ENCODE measurements at places on chromosomes 4 and X.

DNA sequence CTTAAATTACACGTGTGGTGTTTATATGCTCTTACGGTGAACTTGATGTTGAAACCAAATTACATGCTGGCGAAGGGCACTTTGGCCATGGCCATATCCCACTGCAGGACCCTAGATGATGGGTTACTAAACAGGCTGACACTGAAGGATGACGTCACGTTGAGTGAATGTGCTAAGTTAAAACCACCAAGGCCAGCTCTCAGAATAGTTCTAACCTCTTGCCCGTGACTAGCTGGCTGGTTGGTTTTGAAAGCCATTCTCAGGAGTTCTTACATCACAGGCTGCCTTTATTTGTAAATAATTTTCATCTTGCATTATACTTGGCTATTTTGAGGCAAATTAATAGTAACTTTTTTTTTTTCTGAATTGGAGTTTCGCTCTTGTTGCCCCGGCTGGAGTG, 41.3 kb upstream of the PHEX start:
- DNase-seq, result no peak

GRCh38 chrX:47208108-47208507, 10.4 kb upstream of the CDK16 start:
- DNase-seq, result no peak

GRCh38 chrX:150451953-150452352, 88.8 kb downstream of the MAMLD1 start:
- DNase-seq, result no peak

DNA sequence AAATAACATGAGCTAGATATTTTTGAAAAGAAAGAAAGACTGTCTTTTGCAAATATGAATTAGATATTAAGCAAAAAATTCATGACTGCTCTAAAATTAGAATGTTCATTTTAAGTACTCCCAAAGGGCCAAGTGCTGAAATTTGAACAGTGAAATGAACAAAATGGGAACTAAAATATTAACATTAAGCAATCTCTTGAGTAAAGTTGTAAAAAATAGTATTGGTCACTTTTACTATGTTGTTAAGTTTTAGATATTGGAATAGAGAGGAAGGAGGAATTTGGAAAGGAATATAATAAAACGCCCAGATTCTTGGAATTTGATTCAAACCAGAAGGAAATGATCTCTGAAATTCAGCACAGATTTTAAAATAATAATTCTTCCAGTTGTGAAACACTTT, 125.9 kb upstream of the ANK2 start:
- DNase-seq, result no peak

GRCh38 chrX:26822448-26822847, 606.5 kb downstream of the MAGEB5 start:
- no peak for DNase-seq

DNA sequence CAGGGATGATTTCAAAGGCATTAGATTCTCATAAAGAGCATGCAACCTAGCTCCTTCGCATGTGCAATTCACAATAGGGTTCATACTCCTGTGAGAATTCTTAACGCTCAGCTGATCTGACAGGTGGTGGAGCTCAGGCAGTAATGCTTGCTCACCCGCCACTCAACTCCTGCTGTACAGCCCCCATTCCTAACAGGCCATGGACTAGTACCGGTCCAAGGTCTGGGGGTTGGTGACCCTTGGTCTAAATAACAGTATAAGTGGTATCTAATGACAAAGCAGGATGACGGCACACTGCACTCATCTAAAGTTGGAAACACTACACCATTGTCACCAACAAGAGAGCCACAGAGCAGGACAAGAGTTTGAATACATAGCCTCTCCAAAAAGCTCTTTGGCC, 28.5 kb downstream of the ADGRA3 start:
- no peak for DNase-seq

All from SHP77 (cell line).